Neural crest cell (in vitro differentiated cells): ENCODE measurements at places on chromosomes 6 and 20.

GRCh38 chr20:61173961-61174725 is 77.9 kb upstream of the CDH4 start:
- no peak for DNase-seq

- DNase-seq = no peak
Observed at GRCh38 chr20:39263076-39263475, 300.9 kb downstream of the DHX35 start.

- no peak for DNase-seq
Observed at GRCh38 chr6:167401525-167402194, 76.8 kb downstream of the TTLL2 start.

- DNase-seq = no peak
Observed at GRCh38 chr6:16543521-16543920, 217.7 kb downstream of the ATXN1 start.

- DNase-seq = no peak
Observed at GRCh38 chr20:6299456-6299855, 176.6 kb upstream of the FERMT1 start.

GRCh38 chr20:9179193-9179802 is 110.4 kb downstream of the PLCB4 start:
- no peak for DNase-seq

DNA sequence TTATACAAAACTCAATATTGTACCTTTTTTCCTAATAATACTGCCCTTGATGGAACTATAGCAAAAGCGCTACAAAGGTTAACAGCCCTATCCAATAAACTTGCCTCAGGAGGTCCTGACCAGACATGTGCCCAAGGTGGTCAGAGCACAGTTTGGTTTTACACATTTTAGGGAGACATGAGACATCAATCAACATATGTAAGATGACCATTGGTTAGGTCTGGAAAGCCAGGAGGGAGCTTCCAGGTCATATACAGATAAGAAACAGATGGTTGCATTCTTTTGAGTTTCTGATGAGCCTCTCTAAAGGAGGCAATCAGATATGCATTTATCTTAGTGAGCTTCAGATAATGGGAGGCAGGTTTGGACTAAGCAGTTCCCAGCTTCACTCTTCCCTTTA is 91.6 kb downstream of the PLG start:
- DNase-seq = no peak

DNA sequence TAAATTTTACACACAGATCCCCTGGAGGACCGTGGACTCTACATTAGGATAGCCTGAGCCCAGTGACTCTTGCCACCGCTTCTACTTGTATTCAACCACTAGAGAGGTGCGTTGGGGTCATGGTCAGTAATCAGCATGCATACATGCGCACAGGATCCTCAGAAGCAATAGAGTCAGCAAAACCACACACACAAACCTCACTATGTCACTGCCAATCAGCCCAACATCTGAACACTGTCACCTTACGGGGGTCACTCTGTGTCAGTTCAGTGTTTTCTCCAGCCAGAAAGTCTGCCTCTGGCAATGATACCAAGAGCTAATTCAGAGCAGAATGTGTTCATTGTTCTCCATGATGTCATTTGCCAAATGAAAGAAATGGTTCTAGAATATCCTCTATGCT is 225.3 kb downstream of the KHDC1L start:
- no peak for DNase-seq

DNA sequence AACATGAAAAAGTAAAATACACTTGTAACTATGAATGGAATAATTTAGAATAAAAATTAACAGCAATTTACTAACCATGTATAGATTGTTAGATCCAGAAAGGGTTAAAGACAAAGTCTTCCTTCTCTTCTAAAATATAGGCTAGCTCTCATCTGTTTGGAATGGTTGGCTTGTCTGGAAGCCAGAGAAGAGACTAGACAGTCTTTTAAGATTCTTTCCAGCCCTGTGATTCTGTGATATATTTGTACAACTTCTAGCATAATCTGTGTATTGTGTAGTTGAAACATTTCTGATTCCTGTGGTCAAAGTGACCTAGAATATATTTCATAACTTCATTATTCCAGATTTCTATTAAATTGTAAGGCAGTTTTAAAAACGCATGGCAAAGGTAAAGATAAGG is 196.6 kb downstream of the UST start:
- no peak for DNase-seq

DNA sequence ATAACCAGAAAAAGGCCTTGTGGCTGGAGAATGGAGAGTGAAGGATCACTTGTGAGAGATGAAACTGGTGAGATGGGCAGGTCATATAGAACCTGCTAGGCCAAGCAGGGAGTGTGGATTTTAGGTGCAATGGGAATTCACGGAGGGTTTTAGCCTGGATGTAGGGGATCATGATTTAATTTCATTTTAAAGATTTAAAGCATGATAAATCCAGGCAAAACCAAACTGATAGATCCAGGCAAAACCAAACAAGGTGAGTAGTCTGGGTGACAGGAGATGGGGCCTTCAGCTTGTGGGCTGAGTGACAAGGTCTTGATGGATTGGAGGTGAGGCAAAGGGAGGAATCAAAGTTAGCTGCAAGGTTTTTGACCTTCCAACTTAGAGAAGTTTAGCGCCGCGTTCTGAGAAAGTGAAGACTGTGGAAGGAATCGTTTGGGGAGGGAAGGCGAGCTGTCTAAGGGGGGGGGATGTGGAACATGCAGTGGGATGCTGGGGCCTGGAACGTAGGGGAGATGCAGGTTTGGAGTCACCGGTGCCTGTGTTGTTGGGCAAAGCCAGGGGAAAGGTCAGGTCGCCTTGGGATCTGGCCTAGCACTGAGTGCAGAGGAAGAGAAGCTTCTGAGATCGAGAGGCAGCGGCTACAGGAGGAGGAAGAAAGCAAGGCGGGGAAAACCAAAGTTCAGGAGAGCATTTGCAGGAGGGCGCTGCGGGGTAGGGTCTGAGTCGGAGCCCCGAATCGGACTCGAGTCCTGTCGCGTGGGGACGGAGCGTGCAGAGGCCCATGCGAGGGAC is 1.3 kb upstream of the PLCG1 start:
- no peak for DNase-seq

DNA sequence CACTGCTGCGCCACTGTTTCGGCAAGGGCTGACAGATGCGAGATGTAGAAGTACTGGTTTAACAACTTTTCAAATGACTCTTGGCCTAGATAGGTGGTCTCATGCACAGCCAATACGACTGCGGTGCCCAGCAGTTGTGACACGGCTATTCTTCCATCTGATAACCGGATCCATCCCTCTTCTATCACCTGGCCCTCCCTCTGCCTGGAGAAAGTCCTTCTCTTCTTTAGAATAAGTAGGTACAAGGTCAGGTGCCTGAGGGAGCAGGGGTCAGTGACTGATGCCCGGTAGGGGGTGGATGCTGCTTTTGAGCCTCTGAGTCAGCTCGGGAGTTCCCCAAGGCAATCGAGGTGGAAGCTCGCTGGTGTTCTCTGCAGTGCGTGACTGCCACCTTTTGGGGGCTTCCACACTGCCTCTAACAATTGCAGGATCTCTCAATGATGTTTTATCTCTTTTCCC is 166.8 kb upstream of the GRIK2 start:
- DNase-seq = peak; percentile 10

DNA sequence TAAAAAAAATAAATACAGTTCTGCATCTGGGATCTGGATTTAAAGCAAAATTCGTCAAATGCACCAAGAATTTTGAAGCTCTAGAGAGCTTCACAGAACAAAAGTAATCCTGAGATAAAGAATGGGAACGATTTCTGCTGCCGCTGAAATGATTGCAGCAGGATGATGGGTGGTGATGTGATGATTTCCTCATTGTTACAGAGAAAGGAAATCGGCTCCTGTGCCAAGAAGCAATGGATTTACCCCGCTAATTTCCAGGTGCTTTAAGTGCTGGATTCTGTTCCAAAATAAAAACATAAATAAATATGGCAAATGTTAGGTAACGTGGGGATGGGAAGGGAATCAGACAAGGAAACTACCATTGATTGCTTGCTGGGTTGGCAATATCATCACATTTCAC is 1067.9 kb upstream of the MAP3K7 start:
- DNase-seq = no peak

- no peak for DNase-seq
Observed at GRCh38 chr6:82362878-82363427, 664 bp upstream of the TPBG start.

DNA sequence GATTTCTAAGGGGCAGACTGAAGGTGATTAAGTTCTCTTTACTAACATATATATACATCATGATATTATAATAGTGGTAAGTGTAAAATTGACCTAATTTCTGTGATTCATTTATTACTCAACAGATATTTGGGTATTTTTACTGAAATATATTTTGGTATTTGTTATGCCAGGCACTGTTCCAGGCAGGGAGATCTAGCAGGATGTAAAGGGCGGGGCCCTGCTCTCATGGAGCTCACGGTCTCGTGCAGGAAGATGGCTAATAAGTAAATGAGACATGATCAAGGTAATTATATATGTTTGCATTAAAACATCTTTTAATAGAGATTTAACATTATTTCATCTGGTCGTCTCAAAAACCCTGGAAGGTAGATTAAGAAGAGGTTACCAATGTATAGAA is 27.7 kb downstream of the FAM50B start:
- DNase-seq = no peak

- DNase-seq = no peak
Observed at GRCh38 chr6:37704066-37704465, 6.4 kb upstream of the MDGA1 start.

GRCh38 chr20:38452880-38453624 is 17.9 kb upstream of the SNHG17 start:
- no peak for DNase-seq

- no peak for DNase-seq
Observed at GRCh38 chr20:58403272-58403671, 14.2 kb downstream of the VAPB start.

- no peak for DNase-seq
Observed at GRCh38 chr6:45814772-45815171, 200.9 kb downstream of the CLIC5 start.

DNA sequence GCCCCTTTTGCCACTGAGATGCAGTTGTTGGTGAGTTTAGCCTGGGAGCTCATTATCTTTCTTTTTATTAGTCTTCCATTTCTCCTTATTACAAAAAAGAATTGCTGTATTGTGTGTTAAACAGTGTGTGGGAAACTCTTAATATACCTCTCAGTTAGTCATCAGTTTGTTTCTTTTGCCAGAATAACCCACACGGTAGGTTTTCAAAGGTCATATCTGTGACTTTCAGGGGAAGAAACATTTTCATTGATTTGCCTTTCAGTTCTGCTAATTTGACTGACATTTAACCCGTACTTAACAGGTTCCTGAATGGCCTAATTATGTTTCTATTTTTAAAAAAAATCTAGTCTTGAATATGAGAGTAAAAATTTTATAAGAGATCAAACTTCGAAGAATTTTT is 145.3 kb downstream of the KHDC1L start:
- DNase-seq = no peak

- DNase-seq = no peak
Observed at GRCh38 chr6:87572883-87573282, 16.9 kb downstream of the RARS2 start.

- DNase-seq = no peak
Observed at GRCh38 chr20:58909585-58909984, 57.1 kb downstream of the GNAS start.

- no peak for DNase-seq
Observed at GRCh38 chr6:80165143-80165542, 58.7 kb downstream of the BCKDHB start.

DNA sequence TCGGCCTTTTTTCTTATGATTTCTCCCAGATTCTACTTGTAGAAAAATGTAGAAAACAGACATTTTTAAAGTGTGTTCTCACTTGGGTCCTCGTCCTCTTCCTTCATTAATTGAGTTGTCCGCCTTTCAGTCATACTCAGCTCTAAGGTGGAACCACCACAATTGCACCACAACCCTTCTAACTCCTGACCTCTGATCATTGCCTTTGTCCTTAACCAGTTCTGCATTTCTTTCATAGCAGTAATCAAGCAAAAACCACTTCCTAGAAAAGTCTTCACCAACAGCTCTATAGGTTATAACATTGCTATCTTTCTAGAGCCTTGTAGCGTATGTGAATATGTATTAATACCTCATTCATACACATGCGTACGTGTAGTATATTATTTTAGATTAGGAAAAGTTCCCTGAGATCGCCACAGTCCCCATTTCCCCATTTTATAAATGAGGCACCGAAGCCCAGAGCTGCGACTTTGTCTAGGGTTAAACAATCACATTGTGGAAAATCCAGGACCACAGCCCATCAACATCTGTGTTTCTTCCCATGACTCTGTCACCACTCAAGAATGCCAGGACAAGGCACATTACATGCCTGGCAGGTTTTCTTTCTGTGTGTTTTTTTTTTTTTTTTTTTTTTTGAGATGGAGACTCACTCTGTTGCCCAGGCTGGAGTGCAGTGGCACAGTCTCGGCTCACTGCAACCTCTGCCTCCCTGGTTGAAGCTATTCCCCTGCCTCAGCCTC is 175.5 kb downstream of the BTBD3 start:
- no peak for DNase-seq

GRCh38 chr6:138656364-138657064 is 117.1 kb upstream of the CCDC28A start:
- no peak for DNase-seq

GRCh38 chr6:162058281-162058875 is 669.2 kb downstream of the PRKN start:
- no peak for DNase-seq

- no peak for DNase-seq
Observed at GRCh38 chr20:35451295-35451694, 4.1 kb upstream of the CEP250 start.

GRCh38 chr6:32692019-32692418 is 25.6 kb upstream of the HLA-DQB1 start:
- DNase-seq = no peak

- no peak for DNase-seq
Observed at GRCh38 chr6:70563530-70563929, 3.2 kb upstream of the SDHAF4 start.

- no peak for DNase-seq
Observed at GRCh38 chr6:7959453-7959852, 48.9 kb upstream of the TXNDC5 start.

GRCh38 chr20:33249456-33249855 is 13.7 kb downstream of the BPIFA1 start:
- no peak for DNase-seq

DNA sequence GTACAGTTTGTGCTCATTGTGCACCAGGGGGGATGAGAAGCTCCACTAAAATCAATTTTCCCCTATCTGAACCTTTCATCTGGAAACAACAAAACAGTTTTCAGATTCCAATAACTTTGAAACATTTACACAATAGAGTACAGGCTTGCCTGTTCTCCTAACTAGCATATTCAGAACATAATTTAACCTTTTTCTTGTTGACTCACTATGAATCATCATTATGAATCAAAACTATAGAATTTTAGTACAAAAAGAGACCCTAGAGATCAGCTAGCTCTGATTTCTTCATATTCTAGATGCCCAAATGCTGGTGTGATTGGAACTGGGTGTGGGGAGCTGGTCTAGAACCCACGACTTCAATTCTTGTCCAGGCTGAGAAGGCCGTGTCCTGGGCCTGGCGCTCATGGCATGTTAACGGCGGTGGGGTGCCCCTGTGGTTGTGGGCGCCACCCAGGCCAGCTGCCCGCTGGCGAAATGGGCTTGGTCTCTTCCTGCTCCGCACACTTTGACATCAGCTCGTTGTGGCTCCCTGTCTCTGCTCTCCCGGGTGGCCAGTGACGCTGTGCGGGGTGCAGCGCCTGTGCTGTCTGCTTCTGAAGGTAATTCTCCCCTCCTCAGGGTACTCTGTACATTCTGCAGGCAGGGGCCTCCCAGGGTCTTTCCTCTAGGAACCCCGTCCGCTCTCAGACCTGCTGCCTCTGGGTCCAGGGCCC is 29.9 kb upstream of the AGPAT4 start:
- no peak for DNase-seq
